ENCODE measurements at places on chromosomes 6 and 20.
A peak's percentile ranks its signal among the peaks of the same experiment; 100 is the strongest.

GRCh38 chr6:155130161-155130853 is 133.5 kb upstream of the CLDN20 start:
- peak overlapping the region; percentile 36 for H3K4me3 ChIP-seq
- H3K27ac ChIP-seq = peak overlapping the region; percentile 91
- peaks cover 20% of the 10 kb centered on the region for H3K36me3 ChIP-seq
- no peak for DNase-seq
- H3K4me1 ChIP-seq = peaks cover 55% of the 10 kb centered on the region

DNA sequence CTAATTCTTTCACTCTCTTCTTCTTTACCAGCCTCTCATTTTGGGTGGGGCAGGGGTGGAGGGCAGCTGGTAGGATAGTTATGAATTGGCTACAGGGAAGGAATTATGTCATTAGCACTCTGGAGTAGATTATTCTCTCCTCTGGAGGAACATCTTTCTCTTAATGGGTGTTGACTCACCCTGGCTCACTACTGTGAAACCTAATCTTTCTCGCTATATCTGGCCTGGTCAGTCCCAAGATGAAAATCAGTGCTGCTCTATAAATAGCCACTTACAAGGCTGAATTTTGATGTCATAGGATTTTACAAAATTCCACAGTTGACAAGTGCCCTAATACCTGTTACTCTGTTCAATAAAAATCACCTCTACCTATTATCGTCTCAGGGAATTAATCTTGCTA is 151.3 kb downstream of the COL9A1 start:
- H3K27me3 ChIP-seq = peaks cover 4% of the 10 kb centered on the region
- no peak overlapping the region for H3K4me3 ChIP-seq
- no peak for DNase-seq
- no peaks in the 10 kb centered on the region for H3K36me3 ChIP-seq
- H3K27ac ChIP-seq = no peak overlapping the region

- no peak overlapping the region for H3K27ac ChIP-seq
These were observed 223.9 kb downstream of the PRL start for GRCh38 chr6:22072949-22073348.

- H3K36me3 ChIP-seq = no peaks in the 10 kb centered on the region
- no peak overlapping the region for H3K4me3 ChIP-seq
- H3K27ac ChIP-seq = no peak overlapping the region
- no peaks in the 10 kb centered on the region for H3K4me1 ChIP-seq
These were observed 156.9 kb downstream of the MAFB start for GRCh38 chr20:40532103-40532502.

DNA sequence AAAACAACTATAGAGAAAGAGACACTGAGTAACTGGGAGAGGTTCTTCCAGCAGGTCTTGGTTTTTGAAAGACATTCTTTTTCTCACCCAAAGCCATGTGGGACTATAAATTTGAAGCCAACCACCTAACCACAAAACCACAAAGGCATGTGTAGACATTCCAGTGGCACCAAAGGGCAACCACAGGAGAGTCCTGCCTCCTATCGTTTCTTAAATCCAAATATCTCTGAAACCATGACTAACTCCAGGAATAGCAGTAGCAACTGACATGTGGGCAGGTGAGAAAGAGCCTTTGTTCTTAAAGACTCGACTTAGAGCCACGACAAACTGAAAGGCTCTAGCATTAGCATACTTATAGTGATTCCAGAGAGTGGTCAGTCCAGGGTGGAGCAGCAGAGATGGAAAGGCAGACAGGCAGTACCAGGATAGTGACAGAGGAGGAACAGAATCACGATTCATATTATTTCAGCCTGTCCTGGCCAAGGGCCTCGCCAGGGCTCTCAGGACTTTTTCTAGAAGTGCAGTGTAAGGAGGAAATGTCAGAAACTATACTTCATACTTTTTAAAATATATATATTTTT is 9.4 kb upstream of the COL9A1 start:
- DNase-seq = no peak
- no peaks in the 10 kb centered on the region for H3K36me3 ChIP-seq
- H3K27me3 ChIP-seq = peaks cover 22% of the 10 kb centered on the region
- no peak overlapping the region for H3K27ac ChIP-seq

- peaks cover 4% of the 10 kb centered on the region for H3K36me3 ChIP-seq
- no peak for DNase-seq
- H3K27ac ChIP-seq = no peak overlapping the region
- H3K4me1 ChIP-seq = peaks cover 17% of the 10 kb centered on the region
These were observed 87.1 kb downstream of the TRMT6 start for GRCh38 chr20:5863040-5863833.

Measured in activated naive CD8-positive, alpha-beta T cell treated with anti-CD3 and anti-CD28 coated beads, Interleukin-2, amount 50 U/mL, for 24 hours (primary cell).